Activated naive CD4-positive, alpha-beta T cell treated with anti-CD3 and anti-CD28 coated beads for 36 hours (primary cell): ENCODE measurements at places on chromosomes 2 and 18. TPM values are rescaled to one million over a fixed set of nuclear protein-coding genes. Genes with fewer than 3 reads are reported as not detected.
A peak's percentile ranks its signal among the peaks of the same experiment; 100 is the strongest.

- H3K4me1 ChIP-seq = no peaks in the 10 kb centered on the region
- no peak overlapping the region for H3K27ac ChIP-seq
- no peak overlapping the region for H3K4me3 ChIP-seq
- H3K27me3 ChIP-seq = no peaks in the 10 kb centered on the region
- DNase-seq = no peak
These were observed 555.8 kb downstream of the SATB2 start for GRCh38 chr2:198901894-198902293.

DNA sequence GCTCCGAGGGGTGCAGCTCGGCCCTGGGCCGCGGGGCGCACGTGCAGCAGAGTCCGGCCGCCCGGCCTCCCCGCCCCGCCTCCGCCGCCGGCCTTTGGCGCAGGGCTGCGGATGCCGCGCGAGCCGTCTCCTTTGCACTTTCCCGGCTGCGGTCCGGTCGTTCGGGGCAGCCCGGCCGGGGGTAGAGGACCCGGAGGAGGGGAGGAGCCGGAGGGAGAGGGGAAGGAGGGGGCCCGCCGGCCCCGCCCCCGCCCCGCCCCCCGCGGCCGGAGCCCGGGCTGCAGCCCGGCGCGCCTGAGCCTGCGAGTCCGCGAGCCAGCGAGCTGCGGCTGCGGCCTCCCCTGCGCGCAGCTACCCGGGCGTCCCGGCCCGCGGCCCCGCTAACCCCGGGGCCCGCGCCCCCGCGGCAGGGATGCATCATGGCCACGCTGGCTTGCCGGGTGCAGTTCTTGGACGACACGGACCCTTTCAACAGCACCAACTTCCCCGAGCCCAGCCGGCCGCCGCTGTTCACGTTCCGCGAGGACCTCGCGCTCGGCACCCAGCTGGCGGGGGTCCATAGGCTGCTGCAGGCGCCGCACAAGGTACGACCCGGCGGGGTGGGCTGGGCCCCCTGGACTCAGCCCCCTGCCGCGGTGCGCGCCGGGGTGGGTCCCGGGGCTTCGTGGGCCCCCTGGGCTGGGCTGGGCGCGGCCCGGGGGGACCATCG lies at the start of gene FHOD3:
Gene FHOD3, plus strand, starts transcription at position 297 of the 709 bp plus-strand sequence. Its CDS starts 123 bp downstream, at position 420.
- H3K27me3 ChIP-seq = peaks cover 21% of the 10 kb centered on the region
- H3K27ac ChIP-seq = no peak within 1 kb of the TSS
- H3K4me3 ChIP-seq = no peak within 1 kb of the TSS
- DNase-seq = peak; percentile 8

DNA sequence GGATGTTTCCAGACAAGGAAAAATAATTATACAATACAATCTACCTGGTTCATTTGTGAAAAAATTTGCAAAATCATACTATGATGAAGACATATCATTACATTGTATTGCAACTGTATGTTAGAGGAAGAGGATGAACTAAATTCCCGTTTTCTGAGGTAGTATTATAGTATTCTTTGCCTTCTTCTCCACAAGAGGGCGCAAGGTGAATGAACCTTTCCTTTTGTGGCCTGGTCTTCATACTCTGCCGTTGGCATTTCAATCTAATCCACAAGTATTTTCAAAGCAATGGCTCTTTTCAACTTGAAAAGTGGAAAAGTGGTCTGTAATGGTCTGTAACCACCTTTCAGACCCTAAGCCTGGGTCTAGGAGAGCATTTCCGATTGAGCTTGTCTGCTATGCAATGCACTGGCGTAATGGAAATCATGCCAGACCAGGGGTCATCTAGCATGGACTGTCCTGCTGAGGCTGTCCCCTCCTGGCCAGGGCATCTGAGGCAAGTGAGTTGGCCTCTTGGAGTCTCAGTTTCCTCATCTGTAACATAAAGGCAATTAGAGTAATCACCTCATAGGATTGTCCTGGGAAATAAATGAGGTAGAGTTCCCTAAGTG lies 30.8 kb upstream of the ZNF396 start:
- H3K27ac ChIP-seq = no peak overlapping the region
- DNase-seq = peak; percentile 62
- no peaks in the 10 kb centered on the region for H3K36me3 ChIP-seq
- H3K4me3 ChIP-seq = no peak overlapping the region
- peaks cover 17% of the 10 kb centered on the region for H3K4me1 ChIP-seq

GRCh38 chr18:70046796-70047195 lies 99.1 kb upstream of the CD226 start:
- no peaks in the 10 kb centered on the region for H3K4me1 ChIP-seq
- H3K27me3 ChIP-seq = no peaks in the 10 kb centered on the region
- peaks cover 29% of the 10 kb centered on the region for H3K36me3 ChIP-seq
- no peak overlapping the region for H3K4me3 ChIP-seq
- no peak for DNase-seq

GRCh38 chr2:166613226-166613625 lies 119.2 kb upstream of the SCN7A start:
- peaks cover 28% of the 10 kb centered on the region for H3K27me3 ChIP-seq
- DNase-seq = no peak
- no peak overlapping the region for H3K27ac ChIP-seq
- peaks cover 5% of the 10 kb centered on the region for H3K4me1 ChIP-seq
- no peak overlapping the region for H3K4me3 ChIP-seq

GRCh38 chr2:215671244-215671643 lies 235.4 kb upstream of the FN1 start:
- DNase-seq = no peak
- peaks cover 3% of the 10 kb centered on the region for H3K27me3 ChIP-seq
- H3K27ac ChIP-seq = no peak overlapping the region
- H3K4me1 ChIP-seq = no peaks in the 10 kb centered on the region

DNA sequence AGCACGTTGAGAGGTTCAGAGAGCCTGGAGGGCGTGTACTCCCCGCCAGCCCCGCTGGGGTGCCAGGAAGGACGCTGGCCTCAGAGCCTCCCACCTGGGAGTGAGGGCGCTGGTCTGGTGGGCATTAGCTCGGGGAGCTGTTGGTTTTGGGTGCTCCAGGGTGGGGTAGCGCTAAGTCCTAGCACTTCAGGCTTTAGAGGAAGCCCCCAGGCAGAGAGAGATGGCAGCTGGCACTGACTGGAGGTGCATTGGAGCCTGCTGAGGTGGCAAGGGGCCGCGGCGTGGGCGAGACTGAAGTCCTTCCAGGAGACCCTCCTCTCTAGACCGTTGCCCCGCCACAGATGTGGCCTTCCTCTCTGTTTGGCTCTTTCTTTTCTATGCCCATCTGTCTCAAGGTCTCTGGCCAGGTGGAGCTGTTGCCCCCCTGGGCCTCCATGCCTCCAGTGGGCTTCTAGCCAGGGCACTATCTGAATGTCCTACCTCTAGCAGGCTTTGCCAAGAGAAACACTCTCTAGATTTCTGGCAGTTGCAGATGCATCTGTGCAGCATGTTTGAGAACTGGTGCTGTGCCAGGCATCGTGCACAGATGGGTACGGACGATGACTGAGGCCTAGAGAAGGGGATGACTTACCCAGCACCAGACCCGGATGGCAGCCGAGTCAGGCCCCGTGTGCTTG lies 6.6 kb downstream of the CAPN10 start:
- H3K27ac ChIP-seq = no peak overlapping the region
- no peak for DNase-seq
- peaks cover 4% of the 10 kb centered on the region for H3K36me3 ChIP-seq
- no peaks in the 10 kb centered on the region for H3K27me3 ChIP-seq
- H3K4me1 ChIP-seq = peaks cover 11% of the 10 kb centered on the region

GRCh38 chr2:230046491-230046890 lies 22.2 kb downstream of the SLC16A14 start:
- H3K27me3 ChIP-seq = peaks cover 2% of the 10 kb centered on the region
- H3K36me3 ChIP-seq = no peaks in the 10 kb centered on the region
- H3K4me1 ChIP-seq = peaks cover 5% of the 10 kb centered on the region
- no peak for DNase-seq
- H3K4me3 ChIP-seq = no peak overlapping the region
- no peak overlapping the region for H3K27ac ChIP-seq

DNA sequence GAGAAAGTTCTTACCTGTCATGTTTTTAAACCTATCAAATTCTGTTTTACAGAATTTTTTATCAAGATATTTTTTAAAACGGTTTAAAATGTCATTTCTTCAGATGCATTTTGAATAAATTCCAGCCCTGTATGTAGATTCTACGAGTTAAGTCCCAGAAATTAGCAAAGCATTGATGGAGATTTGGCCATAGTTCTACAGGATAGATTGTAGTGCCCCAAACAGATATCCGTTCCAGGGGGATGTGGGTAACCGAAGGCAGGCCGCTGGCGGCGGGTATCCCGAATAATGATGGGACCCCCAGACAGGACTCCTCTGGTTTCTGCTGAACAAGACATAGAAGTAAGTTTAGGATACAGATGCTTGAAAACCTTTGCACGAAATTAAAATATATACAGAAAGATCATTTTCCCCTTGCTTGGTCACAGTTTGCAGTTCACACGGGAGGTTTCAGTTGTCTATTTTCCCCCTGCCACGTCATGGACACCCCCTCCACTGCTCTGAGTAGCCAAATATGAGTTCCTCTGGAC lies 755 bp downstream of the NOL4 start:
- no peak overlapping the region for H3K27ac ChIP-seq
- DNase-seq = no peak
- H3K27me3 ChIP-seq = peaks cover 49% of the 10 kb centered on the region

GRCh38 chr2:16211341-16211740 lies 271.0 kb downstream of the MYCN start:
- H3K27me3 ChIP-seq = peaks cover 1% of the 10 kb centered on the region
- H3K4me1 ChIP-seq = no peaks in the 10 kb centered on the region
- no peak overlapping the region for H3K27ac ChIP-seq
- H3K4me3 ChIP-seq = no peak overlapping the region
- H3K36me3 ChIP-seq = no peaks in the 10 kb centered on the region

DNA sequence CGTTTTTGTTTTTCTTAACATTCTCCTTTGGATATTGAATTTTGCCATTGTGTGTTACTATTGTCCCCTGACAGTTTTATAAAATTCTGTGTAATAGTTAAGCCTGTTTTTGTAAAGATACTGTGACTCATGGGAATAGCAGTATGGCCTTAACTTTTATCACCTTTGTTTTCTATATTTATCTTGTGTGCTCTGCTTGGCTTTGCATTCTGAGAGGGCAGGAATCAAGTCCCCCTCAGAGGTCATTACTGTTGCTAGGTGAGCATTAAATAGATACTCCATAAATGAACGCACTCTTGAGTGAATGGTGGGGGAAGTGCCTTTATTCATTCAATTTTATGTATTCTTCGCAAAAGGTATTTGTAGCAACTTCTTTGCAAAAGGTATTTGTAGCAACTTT lies 160.0 kb downstream of the PHLPP1 start:
- H3K4me1 ChIP-seq = peaks cover 15% of the 10 kb centered on the region
- no peaks in the 10 kb centered on the region for H3K36me3 ChIP-seq
- H3K27ac ChIP-seq = no peak overlapping the region
- DNase-seq = no peak

GRCh38 chr2:119475225-119475856 lies 43.7 kb downstream of the TMEM37 start:
- H3K4me3 ChIP-seq = no peak overlapping the region
- no peak overlapping the region for H3K27ac ChIP-seq
- no peaks in the 10 kb centered on the region for H3K4me1 ChIP-seq
- no peaks in the 10 kb centered on the region for H3K36me3 ChIP-seq
- DNase-seq = no peak

DNA sequence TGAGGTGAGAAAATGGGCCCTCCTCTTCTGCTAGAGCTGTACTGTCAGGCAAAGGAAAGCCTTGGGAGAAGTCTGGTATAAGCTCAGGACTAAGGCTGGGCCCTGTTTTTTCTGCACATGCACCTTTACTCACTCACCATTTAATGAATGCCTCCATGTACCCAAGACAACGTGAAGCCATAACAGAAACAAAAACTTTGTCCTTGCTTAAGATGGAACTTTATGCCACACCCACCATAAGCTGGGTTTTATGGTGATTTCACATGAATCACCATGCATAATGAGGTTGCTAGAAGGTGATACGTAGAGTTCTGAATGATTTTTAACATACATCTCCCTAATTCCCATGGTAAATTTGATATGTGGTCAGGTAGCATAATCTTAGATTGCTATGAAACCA lies 63.7 kb upstream of the CYP26B1 start:
- H3K27ac ChIP-seq = no peak overlapping the region
- H3K36me3 ChIP-seq = no peaks in the 10 kb centered on the region
- H3K4me1 ChIP-seq = no peaks in the 10 kb centered on the region
- no peaks in the 10 kb centered on the region for H3K27me3 ChIP-seq
- no peak for DNase-seq

DNA sequence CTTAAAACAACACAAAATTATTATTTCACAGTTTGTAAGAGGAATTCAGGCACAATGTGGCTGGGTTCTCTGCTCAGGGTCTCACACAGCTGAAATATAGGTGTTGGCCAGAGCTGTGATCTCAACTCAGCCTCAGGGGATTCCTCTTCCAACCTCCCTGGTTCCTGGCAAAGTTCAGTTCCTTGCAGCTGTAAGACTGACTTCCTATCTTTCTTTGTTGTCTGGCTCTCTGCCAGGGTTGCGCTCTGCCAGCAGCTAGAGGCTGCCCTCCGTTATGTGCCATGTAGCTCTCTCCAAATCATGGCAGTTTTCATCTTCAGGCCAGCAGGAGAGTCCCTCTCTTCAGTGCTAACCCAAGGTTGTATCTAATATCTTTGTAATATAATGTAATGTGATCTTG lies 272.5 kb upstream of the KCNJ3 start:
- H3K4me1 ChIP-seq = peaks cover 4% of the 10 kb centered on the region
- H3K27ac ChIP-seq = no peak overlapping the region
- H3K36me3 ChIP-seq = no peaks in the 10 kb centered on the region
- no peaks in the 10 kb centered on the region for H3K27me3 ChIP-seq
- DNase-seq = no peak

GRCh38 chr2:120736624-120737339 lies 1.1 kb downstream of the GLI2 start:
- peaks cover 63% of the 10 kb centered on the region for H3K27me3 ChIP-seq
- H3K4me3 ChIP-seq = no peak overlapping the region
- no peak overlapping the region for H3K27ac ChIP-seq
- no peak for DNase-seq
- peaks cover 9% of the 10 kb centered on the region for H3K4me1 ChIP-seq

DNA sequence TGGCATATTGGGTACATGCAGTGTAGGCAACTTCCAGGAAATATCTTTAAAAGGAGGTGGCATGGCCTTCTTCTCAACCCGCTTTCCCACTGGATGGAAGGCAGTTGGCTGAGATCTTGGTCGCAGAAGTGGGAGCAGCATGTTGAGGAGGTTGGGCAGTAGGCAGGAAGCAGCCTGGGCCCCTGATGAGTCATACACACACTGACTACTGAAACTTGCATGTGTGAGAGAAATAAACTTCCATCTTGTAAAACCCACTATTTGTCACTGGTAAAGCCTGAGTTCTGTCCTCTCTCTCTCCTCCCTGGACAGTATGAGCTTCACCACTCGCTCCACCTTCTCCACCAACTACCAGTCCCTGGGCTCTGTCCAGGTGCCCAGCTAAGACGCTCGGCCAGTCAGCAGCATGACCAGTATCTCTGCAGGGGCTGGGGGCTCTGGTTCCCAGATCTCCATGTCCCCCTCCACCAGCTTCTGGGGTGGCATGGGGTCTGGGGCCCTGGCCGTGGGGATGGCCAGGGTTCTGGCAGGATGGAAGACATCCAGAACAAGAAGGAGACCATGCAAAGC lies 233.8 kb upstream of the SPRED2 start:
- peak; percentile 8 for DNase-seq

The SETBP1 gene
- total RNA-seq = 1.4 TPM

The NCKAP5 gene
- not detected for total RNA-seq

The FNDC4 gene
- not detected for total RNA-seq

The IL36B gene
- total RNA-seq = not detected

The RAB31 gene
- 0.89 TPM for total RNA-seq

The SPATS2L gene
- 8.9 TPM for total RNA-seq
